ENCODE measurements at places on chromosomes 1 and 21.

GRCh38 chr1:230123280-230124185 is 56.5 kb downstream of the GALNT2 start:
- DNase-seq, result no peak

- DNase-seq, result no peak
Observed at GRCh38 chr1:94004924-94005323, 95.7 kb upstream of the GCLM start.

GRCh38 chr1:118323246-118323645 is 138.2 kb upstream of the SPAG17 start:
- DNase-seq, result no peak

GRCh38 chr1:223041481-223041880 is 101.6 kb downstream of the TLR5 start:
- no peak for DNase-seq

DNA sequence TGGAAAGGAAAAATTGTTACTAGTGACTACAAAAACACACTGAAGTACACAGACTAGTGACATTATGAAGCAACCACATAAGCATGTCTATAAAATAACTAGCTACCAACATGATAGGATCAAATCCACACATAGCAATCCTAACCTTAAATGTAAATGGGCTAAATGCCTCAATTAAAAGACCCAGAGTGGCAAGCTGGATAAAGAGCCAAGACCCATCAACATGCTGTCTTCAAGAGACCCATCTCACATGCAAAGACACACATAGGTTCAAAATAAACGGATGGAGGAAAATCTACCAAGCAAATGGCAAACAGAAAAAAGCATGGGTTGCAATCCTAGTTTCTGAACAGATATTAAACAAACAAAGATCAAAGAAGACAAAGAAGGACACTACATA is 49.4 kb upstream of the LRRC8B start:
- no peak for DNase-seq

GRCh38 chr21:25845729-25846256 is 111.0 kb downstream of the GABPA start:
- no peak for DNase-seq

DNA sequence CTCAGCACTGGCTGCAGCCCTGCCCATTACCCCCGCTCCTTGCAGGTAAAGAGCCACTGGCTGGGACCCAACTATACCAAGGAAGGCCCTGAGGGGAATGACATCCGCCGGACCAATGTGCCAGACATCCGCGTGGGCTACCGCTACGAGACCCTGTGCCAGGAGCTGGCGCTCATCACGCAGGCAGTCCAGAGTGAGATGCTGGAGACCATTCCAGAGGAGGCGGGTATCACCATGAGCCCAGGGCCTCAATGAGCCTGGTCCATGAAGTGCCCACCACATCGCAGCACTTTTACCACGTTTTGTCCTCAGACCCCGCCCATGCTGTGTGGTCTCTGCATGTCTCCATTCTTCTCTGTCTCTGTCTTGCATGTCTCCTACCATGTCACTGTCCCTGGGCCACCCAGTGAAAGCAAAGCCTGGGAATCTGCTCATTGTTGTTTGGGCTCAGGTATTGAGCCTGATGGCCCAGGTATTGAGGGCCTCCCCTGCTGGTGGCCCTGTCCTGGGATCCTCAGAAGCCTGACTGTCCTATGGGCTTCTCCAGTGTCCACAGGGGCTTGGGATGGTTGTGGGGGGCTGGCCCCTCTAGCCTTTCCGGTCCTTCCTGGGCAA is 11.4 kb downstream of the AMPD2 start:
- DNase-seq, result no peak

GRCh38 chr1:213416461-213417224 is 365.6 kb downstream of the RPS6KC1 start:
- DNase-seq, result no peak

- no peak for DNase-seq
Observed at GRCh38 chr1:40711465-40712404, 20.2 kb downstream of the NFYC start.

DNA sequence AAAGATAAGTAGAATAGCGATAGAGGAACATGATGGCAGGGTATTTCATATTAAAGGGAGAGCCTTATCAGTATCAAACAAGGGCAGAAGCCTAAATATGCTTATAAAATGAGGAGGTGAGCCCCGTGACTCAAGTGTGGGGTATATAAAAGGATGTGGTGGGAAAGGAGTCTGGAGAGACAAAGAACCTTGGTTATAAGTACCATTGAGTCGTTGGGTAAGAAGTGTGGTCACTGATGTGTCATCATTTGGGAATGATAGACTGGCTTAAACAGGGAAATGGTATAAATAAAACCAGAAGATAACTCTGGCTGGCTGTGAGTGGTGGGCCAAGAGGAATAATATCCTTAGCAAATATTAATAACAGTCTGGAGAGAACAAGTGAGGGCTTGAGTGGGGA is 10.9 kb upstream of the CD5L start:
- DNase-seq, result no peak

DNA sequence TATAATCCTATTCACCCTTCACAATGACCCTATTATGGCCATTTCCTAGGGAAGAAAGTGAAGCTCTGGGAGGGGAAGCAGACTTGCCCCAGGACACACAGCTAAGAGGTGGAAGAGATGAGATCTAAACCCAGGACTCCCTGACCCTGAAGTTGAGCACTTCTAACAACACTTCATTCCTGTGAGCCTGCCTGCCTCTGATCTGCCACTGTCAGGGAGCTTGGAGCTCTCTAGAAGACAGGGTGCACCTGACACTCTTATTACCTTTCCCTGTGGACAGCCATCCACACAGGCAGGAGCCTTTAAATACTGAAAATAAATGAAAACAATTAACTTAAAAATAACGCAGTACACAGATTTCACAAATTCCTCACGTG is 599 bp downstream of the MKNK1 start:
- DNase-seq, result no peak

GRCh38 chr1:6788946-6789345 is 3.7 kb downstream of the CAMTA1 start:
- no peak for DNase-seq

DNA sequence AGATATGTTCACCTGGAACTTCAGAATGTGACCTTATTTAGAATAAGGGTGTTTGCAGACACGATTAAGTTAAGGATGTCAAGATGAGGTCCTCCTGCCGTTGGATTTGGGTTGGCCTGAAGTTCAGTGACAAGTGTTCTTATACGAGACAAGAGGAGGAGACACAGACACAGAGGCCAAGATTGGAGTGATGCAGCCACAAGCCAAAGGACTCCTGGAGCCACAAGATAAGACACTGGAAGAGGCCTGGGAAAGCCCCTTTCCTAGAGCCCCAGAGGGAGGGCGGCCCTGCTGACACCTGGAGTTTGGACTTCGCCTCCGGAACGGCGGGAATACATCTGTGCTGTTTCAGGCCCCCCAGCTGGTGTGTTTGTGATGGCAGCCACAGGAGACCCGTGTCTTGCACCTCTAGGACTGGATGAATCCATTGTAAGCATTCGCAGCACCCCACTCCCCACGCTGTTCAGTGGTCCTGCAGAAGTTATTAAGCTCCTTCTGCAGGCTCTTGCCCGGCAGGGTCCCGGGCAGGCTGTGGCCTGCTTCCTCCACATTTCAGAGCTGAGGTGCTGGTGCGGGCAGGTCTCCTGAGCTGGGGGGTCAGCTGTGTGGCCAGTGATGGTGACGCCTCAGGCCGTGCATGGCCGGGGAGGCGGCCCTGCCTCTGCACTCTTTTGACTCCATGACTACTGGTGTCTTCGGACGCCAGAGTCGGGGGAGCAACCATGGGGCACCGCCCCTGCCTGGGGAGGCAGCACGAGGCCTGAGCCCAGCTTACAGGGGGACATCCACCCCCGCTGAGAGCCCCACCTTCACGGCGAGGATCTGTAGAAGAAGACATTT is 34.6 kb downstream of the UMODL1 start:
- no peak for DNase-seq

DNA sequence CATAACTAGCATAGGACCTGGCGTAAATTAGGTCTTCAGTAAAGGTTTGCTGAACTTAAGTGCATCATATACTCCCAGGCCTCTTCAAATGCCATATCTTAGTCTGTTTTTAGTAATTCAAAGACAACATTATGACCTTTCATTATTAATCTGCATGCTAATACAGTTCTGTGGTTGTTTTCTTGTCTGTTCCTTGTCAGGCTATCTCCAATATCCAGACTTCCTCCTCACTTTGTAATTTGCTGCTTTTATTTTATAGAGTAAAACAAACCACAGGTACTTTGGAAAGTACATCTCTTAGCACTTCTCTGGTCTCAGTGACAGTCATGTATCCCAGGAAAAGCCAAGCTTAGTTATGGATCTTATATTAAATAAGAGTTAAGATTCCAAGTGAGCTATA is 65.1 kb upstream of the BMP8A start:
- no peak for DNase-seq

- DNase-seq, result no peak
Observed at GRCh38 chr1:15275921-15276683, 29.1 kb downstream of the FHAD1 start.

GRCh38 chr1:8512504-8512903 is 194.6 kb downstream of the SLC45A1 start:
- no peak for DNase-seq

DNA sequence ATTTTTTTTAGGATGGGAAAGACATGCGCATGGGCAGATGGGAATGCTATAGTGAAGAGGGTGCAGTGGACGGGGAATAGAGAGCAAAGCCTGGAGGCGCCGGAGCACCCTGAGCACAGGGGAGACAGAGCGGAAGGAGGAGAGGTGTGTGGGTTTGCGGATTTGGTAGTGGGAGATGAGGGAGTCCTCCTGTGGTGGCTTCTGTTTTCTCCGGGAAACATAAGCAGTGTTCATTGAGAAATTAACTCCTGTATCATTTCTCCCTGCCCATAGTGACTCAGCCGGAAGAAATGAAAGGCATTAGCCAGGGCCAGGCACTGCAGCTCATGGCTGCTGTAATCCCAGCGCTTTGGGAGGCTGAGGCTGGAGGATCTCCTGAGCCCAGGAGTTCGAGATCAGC is 4.7 kb upstream of the PTPRF start:
- peak; percentile 29 for DNase-seq

DNA sequence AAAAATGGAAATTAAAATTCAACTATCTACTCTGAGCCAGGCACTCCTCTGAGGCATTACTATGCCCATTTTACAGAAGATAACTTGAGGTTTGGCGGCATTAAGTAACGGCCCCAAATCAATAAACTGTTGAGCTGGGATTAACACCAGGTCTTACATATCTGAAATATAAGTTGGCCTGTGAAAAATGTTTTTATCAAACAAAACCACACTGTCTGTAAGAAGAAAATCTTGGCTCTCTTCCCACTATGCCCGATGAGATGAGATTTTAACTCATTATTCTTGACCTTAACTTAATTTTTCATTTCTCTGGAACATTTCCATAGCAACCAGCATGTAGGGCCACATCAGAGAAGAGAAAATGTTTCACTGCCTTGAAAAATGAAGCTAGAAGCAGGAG is 21.8 kb downstream of the RC3H1 start:
- DNase-seq, result no peak

DNA sequence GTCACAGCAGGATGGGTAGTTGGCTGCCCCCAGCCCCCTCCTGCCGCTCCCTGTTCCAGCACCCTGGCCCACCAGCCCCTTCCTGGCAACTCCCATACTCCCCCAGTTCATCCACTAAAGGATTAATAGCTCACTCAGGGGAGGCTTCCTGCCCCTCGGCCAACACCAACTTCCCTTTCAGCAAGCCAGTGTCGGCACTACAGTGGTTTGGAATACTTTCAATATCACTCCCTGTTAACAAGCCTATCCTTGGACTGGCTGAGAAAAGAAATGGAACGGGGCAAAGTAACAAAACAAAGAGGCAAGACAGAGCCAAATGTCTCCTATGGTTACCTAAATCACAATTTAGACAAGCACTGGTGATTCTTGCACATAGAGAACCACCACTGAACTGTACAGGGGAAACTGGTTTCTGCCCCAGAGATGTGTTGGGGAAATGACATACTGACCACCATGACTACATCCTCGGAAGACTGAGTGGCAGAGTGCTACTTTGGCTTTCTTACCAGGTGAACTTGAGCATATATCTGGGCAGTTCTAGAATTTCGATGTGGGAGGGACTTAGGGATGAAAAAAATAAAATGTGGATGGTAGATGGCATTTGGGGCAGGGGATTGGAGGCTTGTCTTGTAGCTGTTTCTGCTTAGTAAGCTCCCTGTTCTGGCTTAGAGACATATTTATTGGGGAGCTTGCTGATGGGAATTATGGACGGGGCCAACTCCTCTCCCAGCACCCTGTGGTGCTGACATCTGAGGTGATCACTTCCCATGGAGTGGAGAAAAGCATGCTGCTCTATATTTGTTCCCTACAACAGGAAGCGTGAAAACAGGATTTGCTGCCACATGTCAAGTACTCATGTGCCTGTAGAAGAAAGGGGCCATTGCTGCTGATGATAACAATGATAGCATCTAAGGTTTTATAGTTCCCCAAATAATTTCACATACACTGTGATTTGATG is 7.1 kb upstream of the CAPN2 start:
- no peak for DNase-seq

GRCh38 chr1:111768023-111768422 is 12.3 kb downstream of the DDX20 start:
- no peak for DNase-seq

Measured in T1000 (cell line).